DMS153 (cell line): ENCODE measurements at places on chromosomes 1 and 21.

DNA sequence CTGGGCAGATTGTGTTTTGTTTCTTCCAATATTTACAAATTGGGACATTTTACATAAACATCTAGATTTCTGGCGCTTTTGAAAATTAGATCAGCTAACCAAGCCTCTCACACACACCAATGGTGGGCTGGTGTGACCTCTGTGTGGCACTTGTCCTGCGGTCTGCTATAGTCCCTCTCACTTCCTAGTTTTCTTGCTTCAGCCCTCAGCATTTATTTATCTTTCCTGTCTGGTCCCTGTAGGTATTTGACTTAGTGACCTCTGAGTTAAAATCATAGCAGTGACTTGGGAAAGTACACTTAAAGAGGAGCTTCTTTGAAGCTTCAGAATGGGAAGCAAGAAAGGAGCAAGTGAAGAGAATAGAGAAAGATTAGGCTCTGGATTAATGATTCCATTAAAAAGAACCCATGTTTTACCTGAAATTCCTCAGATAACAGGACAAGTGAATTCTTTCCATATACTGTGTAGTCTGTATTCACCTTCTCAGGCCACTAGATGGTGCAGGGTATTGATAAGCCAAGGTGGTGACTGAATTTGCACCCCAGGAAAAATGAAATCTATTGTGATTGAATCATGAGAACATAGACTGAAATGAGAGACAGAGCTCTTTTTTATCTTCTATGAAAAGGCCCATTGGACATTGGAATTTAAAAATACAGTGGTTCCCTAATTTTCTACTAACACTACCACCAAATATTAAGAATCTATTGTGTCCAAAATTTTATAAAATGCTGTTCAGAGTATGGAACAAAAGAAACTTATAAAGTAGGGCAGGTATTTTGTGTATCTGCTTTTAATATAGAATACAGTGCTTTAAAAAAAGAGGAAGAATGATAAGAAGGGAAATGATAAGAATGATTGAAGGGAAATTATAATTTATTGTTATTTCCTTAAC is 7.1 kb upstream of the DIPK1A start:
- DNase-seq: peak; percentile 14

DNA sequence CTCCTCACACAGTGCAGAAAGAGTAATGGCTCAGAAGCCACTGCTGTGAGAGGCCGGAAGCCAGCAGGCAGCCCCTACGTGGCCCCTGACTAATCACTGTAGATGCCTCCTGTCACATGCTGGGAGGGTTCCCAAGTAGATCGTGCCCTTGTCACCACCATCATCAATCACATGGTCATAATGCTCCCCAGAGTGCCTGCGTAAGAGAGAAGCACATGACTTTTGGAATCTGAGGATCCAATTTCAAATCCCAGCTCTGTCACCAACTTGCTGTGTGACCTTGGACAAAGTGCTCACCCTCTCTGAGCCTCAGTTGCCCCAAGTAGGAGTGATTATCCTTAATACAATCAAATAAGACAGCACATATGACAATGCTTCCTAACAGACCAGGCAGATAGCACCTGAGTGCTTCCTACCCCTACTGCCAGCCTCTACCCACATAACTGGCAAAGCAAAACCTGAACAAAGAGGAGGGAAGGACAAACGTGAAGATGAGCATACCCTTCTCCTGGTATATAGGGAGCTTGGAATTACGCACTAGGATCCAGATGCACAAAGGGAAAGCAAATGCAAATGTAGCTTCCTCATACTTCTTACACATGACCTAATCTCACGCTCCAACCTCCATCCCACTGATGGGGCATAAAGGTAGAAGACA is 65.7 kb downstream of the SDC3 start:
- no peak for DNase-seq

DNA sequence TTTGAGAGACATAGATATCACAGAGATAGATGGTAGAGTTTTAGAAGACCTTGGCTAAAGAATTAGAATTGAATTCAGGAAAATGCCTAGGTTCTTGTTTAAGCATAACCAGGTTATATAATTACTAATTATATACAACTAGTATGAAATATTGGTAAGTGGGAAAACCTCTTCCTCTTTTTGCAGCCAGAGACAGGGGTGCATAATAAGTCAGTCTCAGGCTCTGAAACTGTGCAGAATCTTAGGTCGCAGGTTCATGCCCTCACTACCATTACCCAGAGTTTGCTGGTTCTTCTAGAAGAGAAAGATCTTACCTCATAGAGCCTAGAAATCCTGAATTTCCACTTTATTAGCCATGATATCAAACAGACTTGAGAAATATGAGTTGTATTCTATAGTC is 183.3 kb downstream of the NEK7 start:
- no peak for DNase-seq

DNA sequence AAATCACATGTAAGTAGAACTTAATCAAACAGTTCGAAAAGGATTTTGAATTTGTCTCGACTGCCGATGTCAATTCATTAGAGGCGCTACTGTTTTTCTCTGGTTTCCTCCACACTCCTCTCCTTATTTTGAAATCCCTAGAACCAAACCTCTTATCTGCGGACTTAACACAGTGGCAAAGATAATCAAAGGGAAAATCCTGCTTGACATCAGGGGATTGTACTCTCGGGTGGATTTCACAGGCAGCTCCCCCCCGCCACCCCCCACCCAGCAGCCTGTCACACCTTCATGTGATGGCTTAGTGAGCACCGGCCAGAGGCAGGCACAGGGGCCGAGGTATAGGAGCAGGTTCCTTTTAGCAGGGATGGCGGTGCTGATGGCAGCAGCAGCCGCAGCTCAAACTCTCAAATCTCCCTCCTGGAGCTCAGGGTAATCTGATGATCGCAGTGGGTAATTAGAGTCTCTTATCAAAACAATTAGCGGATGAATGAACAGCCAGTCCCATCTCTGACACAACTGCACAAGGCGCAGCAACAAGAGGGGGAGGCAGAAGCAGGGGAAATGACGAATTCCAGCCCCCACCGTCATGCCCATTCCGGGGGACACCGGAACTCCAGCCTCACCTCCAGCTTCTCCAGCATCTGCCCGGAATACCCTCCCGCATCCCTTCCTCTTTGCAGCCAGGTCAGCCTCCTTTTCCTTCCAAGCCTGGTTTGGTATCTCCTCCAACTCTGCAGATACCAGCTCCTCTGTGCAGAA is 80.3 kb downstream of the SSBP3 start:
- no peak for DNase-seq

GRCh38 chr1:21541835-21542234 is 32.6 kb downstream of the ALPL start:
- DNase-seq: no peak

- no peak for DNase-seq
Observed at GRCh38 chr1:153561466-153561985, 4.1 kb downstream of the S100A2 start.
